ENCODE measurements at places on chromosomes 3 and 15.

- DNase-seq = no peak
Observed at GRCh38 chr3:152835601-152836102, 721 bp downstream of the P2RY1 start.

GRCh38 chr3:151226088-151226563 lies 23.1 kb upstream of the GPR171 start:
- DNase-seq = no peak

- no peak for DNase-seq
Observed at GRCh38 chr3:111311709-111312235, 230.2 kb upstream of the CD96 start.

DNA sequence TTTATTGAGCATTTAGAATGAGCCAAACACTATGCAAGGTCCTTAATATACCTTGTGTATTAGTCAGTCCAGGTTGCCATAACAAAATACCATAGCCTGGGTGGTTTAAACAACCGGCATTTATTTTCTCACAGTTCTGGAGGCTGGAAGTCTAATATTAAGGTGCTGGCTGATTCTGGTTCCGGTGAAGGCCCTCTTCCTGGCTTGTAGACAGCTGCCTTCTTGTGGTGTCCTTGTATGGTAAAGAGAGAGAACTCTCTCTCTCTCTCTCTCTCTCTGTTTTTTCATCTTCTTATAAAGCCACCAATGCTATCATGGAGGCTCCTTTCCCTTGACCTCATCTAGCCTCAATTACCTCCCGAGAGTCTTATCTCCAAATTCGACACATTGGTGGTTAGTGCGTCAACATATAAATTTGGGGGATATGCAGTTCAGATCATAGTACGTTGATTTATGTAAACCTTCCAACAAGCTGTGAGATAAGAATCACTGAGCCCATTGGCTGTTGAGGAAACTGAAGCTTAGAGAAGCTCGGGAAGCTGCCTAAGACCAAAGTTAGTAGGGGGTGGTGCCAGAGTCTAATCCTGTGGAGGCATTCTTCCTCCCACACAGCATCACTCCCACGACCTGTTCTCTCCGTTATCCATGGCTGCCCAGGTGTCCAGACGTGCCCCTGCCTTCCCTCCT lies 298.0 kb upstream of the PROK2 start:
- DNase-seq = no peak

DNA sequence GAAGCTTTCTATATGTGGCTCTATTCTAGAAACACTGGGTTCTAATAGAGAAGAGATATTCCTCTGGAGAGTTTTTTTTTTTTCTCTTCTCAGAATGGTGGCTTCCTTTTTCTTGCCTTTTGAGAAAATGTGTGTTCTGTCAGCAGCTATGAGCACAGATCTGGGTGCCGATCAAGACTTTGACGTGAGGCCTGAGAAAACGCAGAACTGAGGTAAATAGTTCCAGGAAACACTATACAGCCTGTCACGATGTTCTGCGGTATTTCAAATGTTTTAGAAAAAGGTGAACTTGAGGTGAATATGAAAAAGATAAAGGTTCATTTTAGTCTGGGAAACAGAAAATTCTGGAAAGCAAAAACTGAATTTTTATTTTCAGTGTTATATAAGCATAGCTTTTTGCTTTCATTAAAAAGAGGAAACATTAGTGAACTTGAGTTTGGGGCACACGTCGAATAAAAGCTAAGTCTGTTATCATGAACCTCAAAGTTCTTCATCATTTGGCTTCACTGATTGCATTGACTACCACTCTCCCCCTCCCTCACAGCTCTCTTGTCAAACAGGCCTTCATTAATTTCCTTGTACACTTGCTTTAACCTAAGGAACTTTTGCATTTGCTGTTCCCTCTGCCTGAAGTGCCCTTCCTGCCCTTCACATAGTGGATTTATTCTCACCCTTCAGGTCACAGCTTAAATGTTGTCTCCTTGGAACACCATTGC lies 265.1 kb downstream of the NFKBIZ start:
- peak; percentile 47 for DNase-seq

DNA sequence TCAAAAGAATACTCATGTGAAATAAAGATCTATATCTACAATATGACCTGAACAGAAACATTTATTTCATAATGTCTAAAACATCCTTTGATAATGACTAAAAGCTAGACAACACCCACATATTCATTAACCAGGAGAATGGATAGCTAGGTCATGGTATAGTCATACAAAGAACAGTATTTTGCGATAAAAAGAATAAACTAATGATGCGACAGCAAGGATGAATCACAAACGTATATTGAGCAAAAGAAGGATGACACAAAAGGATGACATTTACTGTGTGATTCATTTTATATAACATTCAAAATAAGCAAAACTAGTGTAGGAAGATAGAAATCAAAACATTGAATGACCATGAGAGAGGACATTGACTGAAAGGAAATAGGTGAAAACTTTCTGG lies 1233.1 kb downstream of the OTOL1 start:
- DNase-seq = no peak

GRCh38 chr3:98817547-98818041 lies 54.5 kb downstream of the ST3GAL6 start:
- DNase-seq = no peak

GRCh38 chr3:50971487-50971924 lies 296.8 kb downstream of the DOCK3 start:
- peak; percentile 45 for DNase-seq

- no peak for DNase-seq
Observed at GRCh38 chr15:25668901-25669300, 194.2 kb downstream of the ATP10A start.

- DNase-seq = no peak
Observed at GRCh38 chr3:181710345-181711291, 1.1 kb upstream of the SOX2 start.

GRCh38 chr15:100940767-100941379 lies 21.7 kb downstream of the LRRK1 start:
- no peak for DNase-seq

GRCh38 chr15:63166219-63166618 lies 8.9 kb upstream of the RPS27L start:
- DNase-seq = no peak

DNA sequence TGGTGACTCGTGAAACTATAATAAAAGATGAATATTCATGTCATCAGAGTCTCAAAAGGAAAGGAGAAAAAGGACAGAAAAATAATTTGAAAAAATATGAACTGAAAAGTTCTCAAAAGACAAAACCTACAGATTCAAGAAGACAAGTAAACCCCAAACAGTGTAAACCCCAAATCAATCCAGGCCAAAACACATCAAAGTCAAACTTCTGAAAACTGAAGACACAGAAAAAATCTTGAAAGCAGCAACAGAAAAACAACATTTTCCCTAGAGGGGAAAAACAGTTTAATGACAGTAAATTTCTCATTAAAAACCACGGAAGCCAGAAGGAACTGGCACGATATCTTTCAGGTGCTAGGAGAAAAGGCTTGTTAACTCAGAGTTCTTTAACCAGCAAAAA lies 143.8 kb downstream of the PEAK1 start:
- no peak for DNase-seq

DNA sequence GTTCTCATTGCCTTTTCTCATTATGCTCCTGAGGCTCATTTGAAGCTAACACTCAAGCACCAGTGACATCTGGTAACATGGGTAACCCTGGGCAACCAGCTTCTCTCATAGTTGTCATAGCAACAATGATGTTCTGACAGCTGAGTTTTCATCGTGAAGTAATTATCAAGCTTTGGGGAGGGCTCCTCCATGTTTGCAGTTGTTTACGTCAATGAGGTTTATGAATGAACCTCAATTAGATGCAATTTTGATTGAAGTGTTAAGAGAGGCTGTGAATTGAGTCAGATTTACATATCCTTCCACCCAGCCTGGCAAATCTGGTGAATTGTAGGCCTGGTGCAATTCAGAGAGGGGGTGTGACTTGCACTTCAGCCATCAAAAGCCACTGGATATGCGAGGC lies 119.3 kb upstream of the CHD2 start:
- DNase-seq = no peak

- DNase-seq = no peak
Observed at GRCh38 chr3:1131166-1131565, 38.3 kb downstream of the CNTN6 start.

GRCh38 chr3:39468108-39468436 lies 592 bp downstream of the MOBP start:
- DNase-seq = no peak

GRCh38 chr15:52735231-52736089 lies 54.7 kb downstream of the ONECUT1 start:
- peak; percentile 71 for DNase-seq

GRCh38 chr3:62041681-62042080 lies 331.7 kb downstream of the FEZF2 start:
- DNase-seq = no peak

DNA sequence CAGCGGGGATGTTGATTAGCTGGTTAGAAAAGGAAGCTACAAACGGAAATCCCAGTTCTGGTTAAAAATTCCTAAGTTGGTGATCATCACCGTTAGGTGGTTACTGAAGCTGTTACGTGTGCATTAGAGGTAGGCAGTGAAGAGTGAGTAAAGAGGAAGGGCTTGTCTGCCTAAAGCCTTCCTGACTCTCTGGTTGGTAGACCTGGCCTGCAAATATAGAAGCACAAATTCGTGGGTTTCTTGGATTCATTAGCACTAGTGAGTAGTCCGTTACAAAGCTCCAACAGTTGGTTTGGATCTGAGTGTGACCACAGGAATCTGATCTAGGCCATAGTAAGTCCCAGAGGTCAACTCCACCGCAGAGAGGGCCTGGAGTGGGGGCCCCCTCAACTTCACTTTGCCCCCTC lies 174.0 kb upstream of the TP63 start:
- DNase-seq = no peak

- no peak for DNase-seq
Observed at GRCh38 chr3:58581328-58582091, 4.3 kb upstream of the FAM107A start.

GRCh38 chr15:41011055-41011815 lies 58.0 kb downstream of the CHAC1 start:
- DNase-seq = no peak

DNA sequence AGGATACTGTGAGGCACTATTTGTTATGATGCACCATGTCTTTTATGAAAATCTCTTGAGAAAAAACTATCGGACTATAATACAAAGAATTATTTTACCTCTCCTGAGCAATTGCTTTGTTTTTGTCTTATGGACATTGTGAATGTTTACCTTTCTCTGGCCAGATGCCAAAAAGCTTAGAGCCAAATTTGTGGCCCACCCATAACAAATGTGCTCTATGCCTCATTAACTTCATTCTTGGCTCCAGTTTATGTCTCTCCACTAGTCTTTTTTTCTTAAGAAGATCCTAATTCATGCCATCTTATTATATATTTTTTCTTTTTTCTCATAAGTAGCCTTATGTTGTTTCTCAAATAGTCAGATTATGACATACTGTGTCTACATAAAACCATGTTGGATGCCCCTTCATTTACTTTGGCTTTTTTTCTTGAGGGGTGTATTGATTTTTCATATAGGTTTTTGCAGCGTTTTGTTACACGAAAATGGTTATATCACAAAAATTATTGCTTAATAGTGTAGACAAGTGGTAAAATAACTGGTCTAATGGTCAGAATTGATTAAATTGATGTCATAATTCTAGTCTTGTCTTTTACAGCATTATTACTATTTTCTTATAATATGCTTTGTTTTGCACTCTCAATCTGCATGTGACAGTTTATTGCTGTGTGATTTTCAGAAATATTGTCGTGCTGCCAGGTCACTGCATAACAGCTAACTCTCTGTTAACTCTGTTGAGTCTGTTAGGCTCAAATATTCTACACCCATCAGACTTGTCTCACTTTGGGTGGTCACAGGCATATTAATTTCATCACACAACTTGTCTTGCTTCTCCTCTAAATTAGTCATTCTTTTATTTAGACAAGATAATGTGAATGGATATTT lies 18.2 kb downstream of the SENP8 start:
- no peak for DNase-seq

GRCh38 chr15:78263907-78264303 lies 457 bp upstream of the DNAJA4 start:
- no peak for DNase-seq

DNA sequence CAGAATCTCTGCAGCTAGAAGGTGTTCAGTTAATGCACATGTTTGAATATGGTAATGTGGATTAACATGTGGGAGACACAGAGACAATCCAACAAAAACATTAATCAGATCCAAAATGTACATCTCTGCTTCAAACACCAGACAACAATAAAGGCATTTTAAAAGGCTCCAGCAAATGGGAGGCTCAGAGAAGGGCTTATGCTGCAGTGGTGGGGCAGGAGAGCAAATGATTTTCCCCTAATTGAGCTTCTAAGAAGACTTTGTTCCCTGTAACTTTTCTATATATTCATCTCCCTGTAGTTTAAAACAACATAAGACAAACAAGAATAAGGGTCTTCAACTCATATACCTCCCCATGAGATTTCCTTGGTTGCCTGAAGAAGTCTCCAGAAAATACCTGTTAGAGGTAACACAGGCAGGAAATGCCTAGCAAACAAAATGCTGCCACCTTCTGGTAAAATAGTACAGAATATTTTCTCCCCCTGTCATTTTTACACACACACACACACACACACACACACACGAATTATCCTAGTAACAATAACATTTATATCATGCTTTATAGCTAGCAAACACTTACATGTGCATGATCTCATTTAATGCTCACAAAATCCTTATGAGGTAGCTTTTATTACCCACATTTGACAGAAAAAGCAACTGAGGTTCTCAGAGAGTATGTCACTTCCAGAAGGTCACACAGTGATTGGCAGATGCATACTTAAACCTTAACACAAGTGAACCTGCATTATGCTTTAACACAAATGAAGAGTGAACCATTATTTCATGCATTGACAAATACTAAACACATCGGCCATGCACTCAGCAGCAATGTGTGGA lies 123.4 kb upstream of the MB21D2 start:
- DNase-seq = peak; percentile 2

- DNase-seq = no peak
Observed at GRCh38 chr3:185402561-185402960, 39.6 kb downstream of the MAP3K13 start.

- no peak for DNase-seq
Observed at GRCh38 chr3:122665226-122665786, 15.3 kb upstream of the PARP14 start.

- DNase-seq = peak; percentile 50
Observed at GRCh38 chr3:100335434-100335833, 877 bp downstream of the NIT2 start.

DNA sequence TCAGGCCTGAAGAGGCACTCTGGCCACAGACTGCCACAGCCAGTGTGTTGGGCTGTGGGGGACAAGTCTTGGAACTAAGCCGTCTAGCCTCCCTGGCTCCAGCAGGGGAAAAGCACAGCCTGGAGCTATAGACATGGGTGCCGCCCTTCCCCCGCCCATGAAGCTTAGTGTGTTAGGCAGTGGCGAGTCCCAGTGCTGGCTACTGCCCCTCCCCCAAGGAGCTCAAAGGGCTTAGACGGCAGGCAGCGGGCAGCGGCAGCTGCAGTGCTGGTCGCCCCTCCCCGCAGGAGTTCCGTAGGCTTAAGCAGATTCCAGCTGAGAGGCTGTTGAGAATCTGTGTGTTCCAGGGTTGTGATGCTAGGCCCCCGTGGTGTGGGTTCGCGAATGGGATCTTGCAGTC lies 135.8 kb upstream of the RORA start:
- no peak for DNase-seq

DNA sequence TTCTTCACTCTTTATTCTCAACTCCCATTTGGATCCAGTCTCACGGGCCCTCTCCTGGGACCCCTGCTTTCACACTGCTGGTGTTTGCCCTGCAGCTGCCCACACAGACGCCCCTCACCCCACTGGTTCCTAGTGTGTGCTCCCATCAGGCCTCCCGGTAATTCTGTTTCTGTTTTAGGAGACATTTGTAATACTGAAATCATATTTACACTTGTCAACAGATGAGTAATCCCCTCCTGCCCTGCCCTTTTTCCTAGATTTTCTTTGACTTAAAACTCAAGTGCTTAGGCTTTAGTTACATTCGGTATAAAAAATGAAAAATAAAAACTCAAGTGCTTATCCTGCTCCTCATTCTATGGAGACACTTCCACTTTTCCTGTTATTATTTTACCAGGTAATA lies 18.4 kb upstream of the ABTB1 start:
- DNase-seq = no peak
